Breast epithelium (tissue), 4 donors: ENCODE measurements at places on chromosomes 11 and 22. TPM values are rescaled to one million over a fixed set of nuclear protein-coding genes. Genes with fewer than 3 reads are reported as not detected.

DNA sequence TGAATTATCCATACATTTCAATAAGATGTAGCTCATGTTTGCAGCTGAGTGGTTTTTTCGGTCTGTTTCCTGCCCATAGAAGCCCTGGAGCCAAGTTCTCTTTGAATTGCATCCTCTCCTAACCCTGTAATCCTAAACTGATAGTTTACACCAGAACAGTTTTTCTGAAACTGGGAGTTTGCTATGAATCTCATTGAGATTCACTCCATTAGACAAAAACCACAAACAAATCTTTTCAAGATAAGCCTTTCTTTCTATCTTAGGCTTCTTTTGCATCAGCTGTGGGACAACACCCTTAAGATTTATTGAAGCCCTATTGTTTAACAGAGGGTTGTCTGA, 324.8 kb downstream of the DYNC2H1 start:
- DNase-seq: no peak

DNA sequence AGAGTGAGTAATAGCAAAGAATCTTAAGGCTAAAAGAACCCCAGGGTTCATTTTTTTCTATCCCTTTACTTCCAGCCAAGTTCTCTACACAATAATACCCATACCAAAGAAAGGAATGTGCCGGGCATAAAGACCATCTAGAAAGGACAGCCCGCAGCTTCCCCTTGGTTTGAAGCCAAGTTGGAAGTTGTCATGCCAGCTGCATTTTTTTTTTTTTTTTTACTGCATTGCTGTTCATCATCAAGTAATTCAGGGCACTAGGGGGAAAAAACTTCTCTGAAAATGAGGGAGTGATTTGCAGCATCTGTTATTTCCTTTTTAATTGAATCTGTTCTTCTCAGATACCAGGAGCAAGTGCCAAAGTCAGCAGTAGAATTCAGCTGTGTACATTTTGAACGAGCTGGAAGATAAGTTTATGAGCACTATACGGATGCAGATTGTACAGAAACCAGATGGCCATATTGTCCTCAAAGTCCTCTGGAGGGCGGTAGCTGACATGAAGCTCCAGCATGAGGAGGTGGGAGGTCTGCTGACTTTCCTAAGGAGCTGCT, 56.4 kb downstream of the UBASH3B start:
- no peak for DNase-seq

DNA sequence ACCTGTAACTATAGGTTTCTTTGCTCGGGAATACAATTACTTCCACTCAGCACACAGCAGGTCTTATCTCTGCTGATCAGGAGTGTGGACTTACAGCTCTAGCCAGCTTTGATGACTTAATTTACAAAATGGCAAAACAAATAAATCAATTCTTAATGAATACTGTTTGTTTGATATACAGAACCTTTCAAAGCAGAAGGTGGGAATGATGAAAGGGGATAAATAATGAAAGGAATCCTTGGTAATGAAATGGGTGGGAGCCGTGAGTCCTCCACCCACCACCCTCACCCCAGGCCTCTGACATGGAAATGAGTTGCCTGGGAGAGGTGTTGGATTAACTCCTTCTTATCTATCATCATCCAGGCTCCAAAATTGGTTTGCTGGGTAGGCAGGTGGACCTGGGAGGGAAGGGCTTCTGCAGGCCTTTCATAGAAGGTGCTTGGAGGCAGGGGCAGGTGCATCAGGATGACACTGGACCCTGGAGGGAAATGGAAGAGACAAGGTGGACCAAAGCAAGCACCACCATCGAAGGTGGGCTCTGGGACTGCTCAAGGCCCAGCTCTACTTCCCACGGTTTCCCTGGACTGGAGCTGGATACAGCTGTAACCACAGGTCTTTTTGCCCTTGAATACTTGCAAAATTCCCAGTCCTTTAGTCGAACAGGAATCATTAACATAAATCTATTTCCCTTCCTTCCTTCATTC, 23.0 kb downstream of the POU2AF1 start:
- DNase-seq: no peak

GRCh38 chr11:24886880-24887619, 390.2 kb downstream of the LUZP2 start:
- no peak for DNase-seq

- no peak for DNase-seq
Measured at GRCh38 chr22:50268655-50269113, 1.5 kb downstream of the MAPK11 start.

Gene SCGB1D2
- 476 TPM for total RNA-seq
